Type B pancreatic cell (in vitro differentiated cells): ENCODE measurements at places on chromosomes 7 and 10.

DNA sequence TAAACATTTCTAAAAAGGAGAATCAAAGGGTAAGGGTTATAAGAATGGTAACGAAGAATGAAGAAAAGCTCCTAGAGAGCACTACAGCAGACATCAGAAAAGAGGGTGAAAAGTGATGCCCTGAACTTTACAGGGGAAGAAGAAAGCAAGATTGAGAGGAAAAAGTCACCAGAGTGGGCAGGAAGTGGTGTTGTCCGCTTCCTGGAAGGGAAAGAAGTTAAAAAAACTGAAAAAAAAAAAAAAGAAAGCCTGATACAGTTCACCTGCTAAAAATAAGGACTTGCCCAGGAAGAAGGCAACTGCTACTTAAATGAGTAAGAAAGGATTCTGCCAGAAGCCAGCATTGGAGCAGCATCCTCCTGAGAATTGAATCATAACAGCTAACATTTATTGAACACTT is 330.1 kb upstream of the PHF14 start:
- DNase-seq = no peak

DNA sequence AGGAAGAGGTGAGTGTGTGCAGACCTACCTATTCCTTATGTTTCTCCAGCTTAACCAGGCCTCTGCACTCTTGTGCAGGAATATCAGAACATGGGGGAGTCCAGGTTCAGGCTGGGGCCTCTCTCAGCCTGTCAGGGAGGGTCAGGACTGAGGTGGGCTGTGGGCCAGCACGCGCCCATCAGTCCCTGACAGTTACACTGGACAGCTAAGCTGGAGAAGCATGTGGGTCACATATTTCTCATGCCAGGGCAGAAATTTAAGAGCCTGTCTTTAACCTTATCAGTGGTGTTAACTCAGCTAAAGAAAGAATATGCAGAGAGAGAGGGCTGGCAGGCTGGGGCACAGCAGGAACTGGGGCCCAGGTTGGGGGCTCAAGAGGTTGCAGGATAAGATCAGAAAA is 8.7 kb upstream of the POLD2 start:
- DNase-seq = no peak

- DNase-seq = no peak
These were observed 83.9 kb upstream of the ITGB1 start for GRCh38 chr10:33041783-33042437.

DNA sequence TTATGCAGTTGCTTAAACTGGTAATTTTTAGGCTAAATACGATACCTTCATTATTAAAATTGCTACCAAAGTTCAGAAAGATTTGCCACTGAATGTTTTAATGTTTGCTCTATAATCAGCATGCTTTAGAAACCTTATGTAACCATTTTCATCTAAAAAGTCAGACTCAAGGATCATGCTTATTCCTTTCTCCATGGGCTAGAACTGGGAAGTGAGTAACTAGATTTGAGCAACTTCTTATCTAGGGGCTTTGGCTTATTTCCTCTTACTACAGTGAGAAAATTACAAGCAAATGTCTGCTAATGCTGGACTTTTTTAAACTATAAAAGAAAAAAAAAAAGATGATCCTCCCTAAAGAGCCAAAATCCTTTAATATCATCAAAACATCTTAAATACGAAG is 215.9 kb downstream of the CRPPA start:
- DNase-seq = no peak

- DNase-seq = no peak
These were observed 172.4 kb downstream of the ZMYND11 start for GRCh38 chr10:307659-308058.

GRCh38 chr10:99368646-99369045 is 39.5 kb downstream of the CNNM1 start:
- no peak for DNase-seq

DNA sequence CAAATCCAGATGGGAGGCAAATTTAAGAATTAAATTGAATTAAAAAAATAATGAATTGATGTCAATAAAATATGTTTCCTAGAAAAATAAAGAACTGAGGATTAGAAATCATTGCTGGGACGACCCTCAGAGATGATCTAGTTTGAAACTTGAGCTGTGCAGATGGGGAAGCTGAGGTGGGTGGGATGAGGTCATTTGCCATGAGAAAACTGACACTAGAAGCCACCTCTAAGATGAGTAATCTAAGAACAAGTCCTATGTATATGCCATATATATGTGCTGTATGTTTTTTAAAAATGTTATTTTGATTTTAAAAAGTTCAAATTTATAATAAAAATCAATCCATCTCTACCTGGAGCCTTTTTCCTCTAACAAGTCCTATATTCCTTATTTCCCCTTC is 135.7 kb downstream of the RSU1 start:
- no peak for DNase-seq

DNA sequence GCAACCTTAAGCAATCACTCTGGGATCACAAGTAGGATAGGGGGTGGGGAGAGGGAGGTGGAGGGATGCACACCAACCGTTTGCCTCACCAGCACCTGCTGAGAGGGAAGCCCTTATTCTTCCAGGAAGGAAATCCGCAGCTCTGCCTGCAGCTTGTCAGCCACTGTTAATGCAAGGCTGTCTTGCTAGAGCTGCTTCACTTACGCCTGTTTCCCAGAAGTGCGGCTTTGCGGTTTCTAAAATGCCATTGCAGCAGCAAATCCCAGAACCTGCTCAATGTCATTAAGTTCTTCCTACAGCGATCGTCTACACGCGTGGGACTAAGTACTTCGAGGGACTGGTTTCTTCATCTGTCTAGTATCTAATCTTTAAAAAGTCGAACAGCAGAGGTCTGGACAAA is 191.1 kb downstream of the ZMYND11 start:
- DNase-seq = no peak

DNA sequence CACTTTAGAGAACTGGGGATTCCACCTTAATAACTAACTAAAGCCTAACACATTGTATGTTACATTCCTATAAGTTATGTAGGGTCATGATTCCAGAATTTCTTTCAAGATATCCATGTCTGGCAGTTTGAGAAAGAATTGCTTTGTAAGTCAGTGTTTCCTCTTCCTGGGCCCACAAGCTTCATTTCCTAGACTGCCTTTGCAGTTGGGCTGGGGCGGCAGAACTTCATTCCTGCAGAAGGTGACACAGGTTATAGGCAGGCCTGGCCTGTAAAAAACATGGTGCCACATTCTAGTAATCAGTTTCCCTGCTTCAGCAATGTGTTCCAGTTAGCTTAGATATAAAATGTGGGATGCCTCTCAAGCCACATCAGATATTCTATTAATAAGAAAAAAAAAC is 184.2 kb upstream of the NOBOX start:
- no peak for DNase-seq
